Osteocyte (in vitro differentiated cells): ENCODE measurements at places on chromosomes 3 and 15.

DNA sequence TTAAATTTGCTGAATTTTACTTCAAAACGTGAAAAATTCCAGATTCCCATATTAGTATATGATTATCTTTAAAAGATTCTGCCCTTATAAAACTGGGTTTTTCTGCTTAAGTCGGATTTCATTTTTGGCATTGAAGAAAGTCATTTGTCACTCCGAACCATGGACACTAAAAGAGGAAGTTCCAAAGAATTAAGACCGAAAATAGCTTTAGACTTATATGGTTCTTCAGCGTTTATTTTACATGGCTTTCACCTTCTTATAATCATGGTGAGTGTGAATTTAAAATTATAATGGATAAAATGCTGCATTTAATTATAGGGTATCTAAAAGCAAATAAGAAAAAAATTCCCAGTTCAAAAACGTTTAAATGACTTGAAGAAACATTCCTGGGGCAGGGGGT is 1.0 kb downstream of the C3orf38 start:
- DNase-seq, result no peak

- DNase-seq, result no peak
These were observed 36.3 kb downstream of the BCHE start for GRCh38 chr3:165800970-165801369.

GRCh38 chr3:51637941-51638471 is 33.0 kb upstream of the TEX264 start:
- no peak for DNase-seq

GRCh38 chr3:147000274-147000673 is 395.1 kb upstream of the PLSCR5 start:
- DNase-seq, result no peak

- no peak for DNase-seq
These were observed 3.2 kb upstream of the FSIP1 start for GRCh38 chr15:39785841-39786240.
